Activated naive CD4-positive, alpha-beta T cell treated with anti-CD3 and anti-CD28 coated beads for 36 hours (primary cell): ENCODE measurements at places on chromosomes 11 and 22. TPM values are rescaled to one million over a fixed set of nuclear protein-coding genes. Genes with fewer than 3 reads are reported as not detected.

TCN1 gene
- total RNA-seq = not detected

LRRC55 gene
- not detected for total RNA-seq

BATF2 gene
- total RNA-seq = not detected

FGF3 gene
- total RNA-seq = not detected

PRR33 gene
- total RNA-seq = 0.12 TPM

PLA2G3 gene
- not detected for total RNA-seq

UPK3A gene
- not detected for total RNA-seq

GRCh38 chr11:93639548-93639947, 21.9 kb upstream of the CEP295 start:
- DNase-seq = no peak
- H3K27me3 ChIP-seq = peaks cover 7% of the 10 kb centered on the region

DNA sequence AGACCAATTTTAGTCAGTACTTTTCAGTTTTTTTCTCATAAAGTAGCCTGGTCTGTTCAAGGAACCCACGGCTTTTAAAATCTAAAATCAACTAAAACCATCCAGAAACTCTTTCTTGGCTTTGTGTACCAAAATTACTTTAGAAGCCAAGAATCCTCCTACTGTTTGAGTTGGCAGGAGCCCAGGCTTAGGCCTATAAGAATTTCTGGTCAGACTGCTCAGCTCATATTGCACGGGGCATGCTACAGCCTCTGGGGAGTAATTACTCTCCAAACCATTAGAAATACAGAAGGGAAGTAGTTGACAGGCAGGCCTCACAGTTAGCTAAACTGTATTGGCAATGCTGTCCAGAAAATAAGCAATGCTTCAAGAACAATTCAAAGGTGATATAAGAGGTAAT, 1862.9 kb upstream of the RAG2 start:
- no peaks in the 10 kb centered on the region for H3K27me3 ChIP-seq
- no peak for DNase-seq
- no peak overlapping the region for H3K27ac ChIP-seq
- H3K4me3 ChIP-seq = no peak overlapping the region

GRCh38 chr11:83070044-83070701, 1.5 kb downstream of the RAB30 start:
- peaks cover 24% of the 10 kb centered on the region for H3K36me3 ChIP-seq
- no peaks in the 10 kb centered on the region for H3K27me3 ChIP-seq
- no peak for DNase-seq
- H3K4me3 ChIP-seq = no peak overlapping the region
- no peak overlapping the region for H3K27ac ChIP-seq
- peaks cover 53% of the 10 kb centered on the region for H3K4me1 ChIP-seq

DNA sequence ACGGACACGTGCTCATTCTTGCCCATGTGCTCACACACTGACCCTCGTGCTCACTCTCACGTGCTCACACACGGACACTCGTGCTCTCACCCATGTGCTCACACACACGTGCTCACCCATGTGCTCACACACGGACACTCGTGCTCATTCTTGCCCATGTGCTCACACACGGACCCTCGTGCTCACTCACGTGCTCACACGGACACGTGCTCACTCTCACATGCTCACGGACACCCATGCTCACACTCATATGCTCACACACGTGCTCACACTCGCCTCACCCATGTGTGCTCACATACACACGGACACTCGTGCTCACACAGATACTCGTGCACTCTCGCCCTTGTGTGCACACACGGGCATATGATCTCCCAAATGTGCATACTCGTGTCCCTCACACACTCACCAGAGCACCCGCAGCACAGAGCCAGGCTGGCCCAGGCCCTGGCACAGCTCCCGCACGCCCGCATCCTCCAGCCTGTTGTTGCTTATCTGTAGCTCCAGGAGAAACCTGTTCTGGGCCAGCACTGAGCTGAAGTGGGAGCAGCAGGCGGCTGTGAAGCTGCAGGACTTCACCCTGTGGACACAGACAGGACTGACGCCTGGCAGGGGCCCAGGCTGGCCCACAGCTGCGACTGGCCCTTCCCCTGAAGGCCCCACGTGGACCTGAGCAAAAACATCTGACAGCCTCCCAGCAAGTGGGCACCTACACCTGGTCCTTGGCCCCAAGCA, 9.3 kb downstream of the RNH1 start:
- peaks cover 32% of the 10 kb centered on the region for H3K36me3 ChIP-seq
- no peak for DNase-seq
- H3K4me3 ChIP-seq = no peak overlapping the region

- no peak overlapping the region for H3K4me3 ChIP-seq
- no peaks in the 10 kb centered on the region for H3K36me3 ChIP-seq
- peaks cover 26% of the 10 kb centered on the region for H3K4me1 ChIP-seq
- no peaks in the 10 kb centered on the region for H3K27me3 ChIP-seq
- H3K27ac ChIP-seq = no peak overlapping the region
- DNase-seq = no peak
Measured at GRCh38 chr11:1864231-1864630, 11.3 kb downstream of the LSP1 start.

- H3K4me1 ChIP-seq = peaks cover 7% of the 10 kb centered on the region
- no peak overlapping the region for H3K4me3 ChIP-seq
- DNase-seq = peak; percentile 65
- H3K27me3 ChIP-seq = no peaks in the 10 kb centered on the region
- no peaks in the 10 kb centered on the region for H3K36me3 ChIP-seq
- H3K27ac ChIP-seq = no peak overlapping the region
Measured at GRCh38 chr11:72482211-72482812, 48.0 kb upstream of the CLPB start.

DNA sequence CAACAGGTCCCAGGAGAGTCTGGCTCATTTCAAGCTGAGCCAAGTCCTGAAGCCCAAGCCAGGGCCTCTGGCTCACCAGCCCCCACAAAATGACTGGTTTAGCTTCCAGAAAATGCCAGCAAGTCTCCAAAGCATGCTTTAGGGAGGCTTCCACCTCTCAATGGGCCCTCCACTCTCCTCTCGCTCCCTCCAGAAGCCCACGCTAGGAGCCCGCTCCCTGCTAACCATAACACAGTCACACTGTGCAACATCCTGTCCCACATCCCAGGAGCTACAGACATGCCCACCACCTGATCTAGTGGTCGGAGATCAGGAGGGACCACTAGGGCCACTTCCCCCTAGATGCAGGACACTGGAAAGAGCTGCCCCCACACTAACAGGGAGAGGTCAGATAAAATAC, 6.9 kb downstream of the SULT4A1 start:
- DNase-seq = no peak
- H3K36me3 ChIP-seq = no peaks in the 10 kb centered on the region
- no peak overlapping the region for H3K4me3 ChIP-seq

DNA sequence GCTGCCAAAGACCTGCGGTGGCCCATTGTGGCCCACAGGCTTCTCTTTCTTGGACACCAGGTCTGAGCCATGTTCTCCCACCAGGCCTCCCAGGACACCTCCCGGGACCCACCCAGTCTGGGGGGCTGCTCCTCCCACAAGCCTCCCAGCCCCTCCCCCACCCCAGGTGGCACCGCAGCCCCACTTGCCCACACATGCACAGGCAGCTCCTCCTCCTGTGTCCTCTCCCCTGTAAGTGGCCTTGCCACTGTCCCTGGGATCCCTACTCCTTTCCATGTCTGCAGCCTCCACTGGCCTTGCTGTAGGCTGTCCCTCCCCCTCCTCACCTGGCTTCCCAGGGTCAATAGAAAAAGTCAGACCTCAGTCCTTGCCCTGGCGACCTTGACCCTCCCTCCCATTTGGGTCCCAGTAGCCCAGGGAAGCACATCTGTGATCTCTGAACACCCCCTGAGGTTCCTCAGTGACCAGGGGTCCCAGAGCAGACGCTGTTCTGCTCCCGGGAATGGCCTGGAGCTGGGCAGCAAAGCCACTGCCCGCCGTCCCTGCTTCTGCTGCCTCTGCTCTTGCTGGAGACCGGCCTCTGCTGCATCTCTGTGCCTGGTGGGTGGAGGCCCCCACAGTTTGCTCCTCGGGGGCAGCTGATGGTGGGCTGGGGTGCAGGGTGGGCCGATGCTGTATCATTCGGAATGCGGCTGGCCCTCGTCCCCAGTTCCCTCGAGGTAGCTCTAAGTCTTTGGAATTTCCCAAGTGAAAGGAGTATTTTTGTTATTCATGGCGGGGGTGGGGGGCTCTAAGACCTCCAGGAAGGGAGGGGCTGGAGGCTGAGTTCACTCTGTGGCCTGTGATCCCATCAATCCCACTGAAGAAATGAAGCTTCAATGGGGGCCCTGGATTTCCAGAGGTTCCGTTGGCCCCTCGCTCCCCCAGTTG, 43.6 kb downstream of the ARHGAP8 start:
- no peak overlapping the region for H3K27ac ChIP-seq
- no peak overlapping the region for H3K4me3 ChIP-seq
- no peaks in the 10 kb centered on the region for H3K36me3 ChIP-seq
- H3K27me3 ChIP-seq = no peaks in the 10 kb centered on the region
- no peak for DNase-seq

DNA sequence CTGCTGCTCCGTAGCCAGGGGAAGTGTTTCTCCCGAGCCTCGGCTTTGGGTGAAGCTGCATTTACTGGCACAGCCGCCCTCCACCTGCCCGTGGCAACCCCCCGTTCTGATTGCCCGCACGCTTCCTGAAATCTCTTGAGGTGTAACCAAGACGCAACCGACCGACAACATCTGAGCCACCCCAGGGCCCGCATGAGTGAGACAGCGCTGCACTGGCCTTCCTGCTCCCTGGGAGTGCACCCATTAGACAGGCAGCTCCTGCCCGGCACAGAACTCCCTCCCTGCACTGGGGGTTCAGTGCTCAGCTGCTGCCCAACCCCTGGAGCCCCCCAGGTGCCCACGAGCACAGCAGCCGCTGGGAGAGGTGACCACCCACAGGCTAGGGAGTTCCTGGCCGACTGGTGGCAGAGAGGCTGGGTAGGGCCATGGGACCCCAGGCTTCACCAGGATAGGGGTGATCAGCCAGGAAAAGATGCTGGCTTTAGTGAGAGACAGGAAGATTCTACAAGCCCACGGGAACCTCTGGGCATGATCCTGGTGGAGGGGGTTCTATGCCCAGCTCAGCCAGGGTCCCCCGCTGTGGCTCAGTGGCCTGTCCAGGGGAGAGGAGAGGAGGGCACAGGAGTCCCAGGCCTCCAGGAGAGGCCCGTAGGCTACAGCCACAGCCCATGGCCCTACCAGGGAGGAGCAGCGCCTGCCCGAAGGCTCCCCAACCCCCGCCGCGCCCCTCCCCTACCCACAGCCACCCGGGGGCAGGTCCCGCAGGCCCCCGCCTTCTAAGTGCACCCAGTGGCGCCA, 14.6 kb downstream of the PLXNB2 start:
- H3K4me1 ChIP-seq = peaks cover 6% of the 10 kb centered on the region
- H3K36me3 ChIP-seq = no peaks in the 10 kb centered on the region
- no peak overlapping the region for H3K4me3 ChIP-seq
- peaks cover 12% of the 10 kb centered on the region for H3K27me3 ChIP-seq
- DNase-seq = peak; percentile 34
- no peak overlapping the region for H3K27ac ChIP-seq

GRCh38 chr22:32729412-32729811, 72.1 kb upstream of the TIMP3 start:
- H3K4me3 ChIP-seq = no peak overlapping the region
- no peak overlapping the region for H3K27ac ChIP-seq
- DNase-seq = no peak
- H3K36me3 ChIP-seq = no peaks in the 10 kb centered on the region
- no peaks in the 10 kb centered on the region for H3K27me3 ChIP-seq

- DNase-seq = no peak
- H3K4me1 ChIP-seq = peaks cover 8% of the 10 kb centered on the region
- no peak overlapping the region for H3K4me3 ChIP-seq
- H3K36me3 ChIP-seq = no peaks in the 10 kb centered on the region
- peaks cover 3% of the 10 kb centered on the region for H3K27me3 ChIP-seq
Measured at GRCh38 chr11:120188811-120189455, 21.9 kb upstream of the OAF start.

DNA sequence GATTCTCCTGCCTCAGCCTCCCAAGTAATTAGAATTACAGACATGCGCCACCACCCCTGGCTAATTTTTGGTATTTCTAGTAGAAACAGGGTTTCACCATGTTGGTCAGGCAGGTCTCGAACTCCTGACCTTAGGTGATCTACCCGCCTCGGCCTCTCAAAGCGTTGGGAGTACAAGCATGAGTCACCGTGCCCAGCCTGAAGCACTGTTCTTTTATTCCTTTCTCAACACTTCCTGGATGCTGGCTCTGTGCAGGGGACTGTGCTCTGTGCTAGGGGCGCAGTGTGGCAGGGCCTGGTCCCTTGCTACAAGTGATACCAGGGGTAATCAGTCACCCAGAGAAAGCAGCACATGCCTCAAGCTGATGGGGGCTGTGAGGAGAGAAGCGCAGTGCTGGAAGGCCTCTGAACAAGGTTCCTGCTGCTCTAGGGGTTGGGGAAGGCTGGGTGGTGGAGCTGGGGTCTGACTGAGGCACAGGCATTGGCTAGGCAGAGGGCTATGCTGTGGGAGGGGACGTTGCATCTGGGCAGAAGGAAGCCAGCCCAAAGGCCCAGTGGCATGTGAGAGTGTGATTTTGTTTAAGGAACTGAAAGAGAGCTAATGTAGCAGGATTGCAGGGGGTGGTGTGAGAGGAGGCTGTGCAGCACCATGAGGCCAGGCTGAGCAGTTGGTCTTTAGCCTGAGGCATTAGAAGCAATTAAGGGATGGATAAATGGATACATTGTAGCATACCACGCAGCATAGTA, 42.5 kb downstream of the CABIN1 start:
- no peak for DNase-seq
- H3K36me3 ChIP-seq = peaks cover 35% of the 10 kb centered on the region
- H3K27me3 ChIP-seq = no peaks in the 10 kb centered on the region
- no peaks in the 10 kb centered on the region for H3K4me1 ChIP-seq

GRCh38 chr22:30782613-30783012, 87.9 kb downstream of the OSBP2 start:
- DNase-seq = no peak
- no peaks in the 10 kb centered on the region for H3K27me3 ChIP-seq
- H3K4me3 ChIP-seq = no peak overlapping the region
- H3K27ac ChIP-seq = no peak overlapping the region
- no peaks in the 10 kb centered on the region for H3K4me1 ChIP-seq
- no peaks in the 10 kb centered on the region for H3K36me3 ChIP-seq

DNA sequence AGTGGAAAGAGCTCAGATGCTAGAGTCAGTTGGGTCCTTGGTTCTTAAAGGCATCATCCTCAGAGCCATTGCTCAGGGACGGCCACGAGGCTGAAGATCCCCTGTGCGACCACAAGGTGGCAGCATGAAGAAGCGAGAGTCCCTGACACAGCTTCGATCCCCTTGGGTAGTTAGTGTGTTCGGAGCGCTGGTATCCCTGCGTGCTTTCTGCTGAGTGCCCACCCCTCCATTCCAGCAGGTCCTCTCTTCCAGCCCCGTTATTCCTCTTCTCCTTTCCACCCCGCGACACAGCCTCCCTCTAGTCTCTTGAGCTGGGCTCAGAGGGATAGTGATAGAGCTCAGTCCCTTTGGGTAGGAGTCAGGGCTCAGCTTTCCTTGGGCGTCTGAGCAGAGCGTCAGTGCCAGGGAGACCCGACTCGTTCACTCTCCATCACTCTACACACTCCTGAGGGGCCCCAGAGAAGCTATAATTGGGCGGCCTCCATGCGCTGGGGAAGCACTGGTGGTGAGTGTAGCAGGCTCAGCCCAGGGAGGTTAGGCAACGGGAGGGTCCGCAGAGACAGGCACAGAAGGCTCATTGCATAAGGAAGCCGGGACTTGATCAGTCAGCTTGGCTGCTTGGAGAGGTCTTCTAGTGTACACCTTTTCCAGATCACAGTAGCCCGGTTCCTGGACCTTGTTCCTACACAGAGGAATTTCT, at the start of gene OR51D1:
TSS of gene OR51D1 (plus strand) at position 516 of the 700 bp plus-strand sequence. CDS start 2,314 bp downstream, outside the sequence.
- no peak within 1 kb of the TSS for H3K4me3 ChIP-seq
- peak; percentile 81 for DNase-seq
- no peaks in the 10 kb centered on the region for H3K36me3 ChIP-seq
- H3K27me3 ChIP-seq = peaks cover 2% of the 10 kb centered on the region
- H3K4me1 ChIP-seq = no peaks in the 10 kb centered on the region

GRCh38 chr22:47193606-47194329, 431.3 kb downstream of the TBC1D22A start:
- H3K36me3 ChIP-seq = no peaks in the 10 kb centered on the region
- no peak overlapping the region for H3K4me3 ChIP-seq
- H3K27me3 ChIP-seq = no peaks in the 10 kb centered on the region
- H3K27ac ChIP-seq = no peak overlapping the region
- no peak for DNase-seq
- no peaks in the 10 kb centered on the region for H3K4me1 ChIP-seq
